ENCODE measurements at places on chromosomes 7 and 10.
A peak's percentile ranks its signal among the peaks of the same experiment; 100 is the strongest.

GRCh38 chr10:62019685-62020359 lies 118.3 kb downstream of the ARID5B start:
- no peak for DNase-seq

GRCh38 chr10:109866168-109866994 lies 56.9 kb downstream of the XPNPEP1 start:
- DNase-seq = no peak

GRCh38 chr7:112510001-112510742 lies 29.4 kb downstream of the LSMEM1 start:
- DNase-seq = peak; percentile 45

DNA sequence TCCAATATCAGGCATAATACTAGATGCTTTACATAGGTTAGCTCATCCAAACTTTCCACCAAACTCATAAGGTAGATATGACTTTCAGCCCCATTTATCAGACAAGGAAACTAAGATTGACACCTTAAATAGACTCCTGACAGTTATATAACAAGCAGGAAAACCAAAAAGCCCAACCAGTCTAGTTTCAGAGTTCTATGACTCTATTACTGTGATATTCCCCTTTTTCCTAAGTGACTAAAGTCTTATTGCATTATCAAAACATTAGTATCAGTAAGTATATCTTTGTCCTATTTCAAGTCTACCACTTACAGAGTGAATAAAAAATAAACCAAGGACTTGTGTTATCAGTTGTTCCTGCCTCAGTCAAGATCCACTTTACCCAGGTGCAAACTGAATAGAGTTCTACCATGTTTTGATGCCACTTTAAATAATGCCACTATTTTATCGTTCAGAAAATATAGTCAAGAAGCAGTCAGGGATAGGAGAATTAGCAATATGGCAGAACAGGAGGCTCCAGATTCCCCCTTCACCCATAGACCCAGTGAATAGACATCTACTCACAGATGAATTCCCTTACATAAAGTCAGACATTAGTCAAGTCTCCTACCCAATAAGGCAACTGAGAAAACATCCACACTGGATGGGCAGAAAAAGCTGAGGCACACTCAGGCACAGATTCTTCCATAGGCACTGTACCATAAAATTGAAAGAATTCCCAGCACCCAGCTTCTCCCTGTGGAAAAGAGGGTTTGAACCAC lies 74.1 kb downstream of the CRPPA start:
- no peak for DNase-seq

- DNase-seq = no peak
Measured at GRCh38 chr7:155345490-155345889, 47.8 kb downstream of the INSIG1 start.
